RWPE1 (cell line): ENCODE measurements at places on chromosomes 11 and 22.

- peak; percentile 67 for DNase-seq
Observed at GRCh38 chr11:130314184-130314749, 450 bp downstream of the ZBTB44 start.

- DNase-seq, result no peak
Observed at GRCh38 chr22:25650833-25651232, 86.4 kb downstream of the GRK3 start.

DNA sequence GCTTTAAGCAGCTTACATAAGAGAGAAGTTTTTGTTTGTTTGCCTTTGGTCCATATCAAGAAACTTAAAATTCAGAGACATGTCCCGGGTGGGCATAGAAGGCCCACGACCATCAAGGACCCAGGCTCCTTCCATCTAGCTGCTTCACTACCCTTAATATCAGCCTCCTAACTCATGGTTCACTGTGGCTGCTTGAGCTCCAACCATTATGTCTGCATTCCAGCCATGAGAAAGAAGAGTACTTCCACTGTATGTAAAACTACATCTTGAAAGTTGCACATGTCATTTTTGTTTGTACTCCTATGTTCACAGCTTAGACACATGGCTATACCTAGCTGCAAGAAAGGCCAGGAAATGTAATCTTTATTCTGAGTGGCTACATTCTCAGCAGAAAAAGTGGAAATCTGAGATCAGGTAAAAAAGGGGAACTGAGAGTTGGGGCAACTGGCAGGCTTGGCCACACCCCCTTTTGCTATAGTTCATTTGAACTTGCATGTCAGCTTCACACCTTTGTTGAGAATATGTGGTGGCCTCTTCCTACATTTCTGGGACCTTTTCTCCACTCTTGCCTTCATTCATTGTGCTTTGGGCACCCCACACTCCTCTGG is 81.3 kb upstream of the TP53I11 start:
- DNase-seq, result no peak

DNA sequence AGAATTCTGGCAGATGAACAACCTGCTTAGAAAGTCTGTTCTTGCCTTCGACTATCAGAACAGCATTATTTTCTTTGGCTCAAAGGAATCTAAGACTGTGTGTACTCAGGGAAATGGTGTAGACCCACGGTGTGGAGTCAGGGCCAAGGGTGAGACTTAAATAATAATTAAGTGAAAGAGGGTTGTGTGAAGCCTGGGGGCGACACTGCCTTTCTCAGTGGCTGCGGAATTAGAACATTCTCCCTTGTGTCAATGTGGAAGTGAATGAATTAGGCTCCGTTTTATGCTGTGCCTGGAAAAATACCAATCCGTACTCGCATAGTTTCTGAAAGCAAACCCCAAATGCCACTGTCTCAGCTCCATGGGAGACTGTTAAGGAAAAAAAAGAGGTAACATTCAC is 50.7 kb downstream of the NAV2 start:
- DNase-seq, result no peak

- DNase-seq, result no peak
Observed at GRCh38 chr11:57427727-57428082, 784 bp upstream of the SLC43A3 start.

- DNase-seq, result no peak
Observed at GRCh38 chr11:60263402-60263801, 17.1 kb upstream of the MS4A4A start.

DNA sequence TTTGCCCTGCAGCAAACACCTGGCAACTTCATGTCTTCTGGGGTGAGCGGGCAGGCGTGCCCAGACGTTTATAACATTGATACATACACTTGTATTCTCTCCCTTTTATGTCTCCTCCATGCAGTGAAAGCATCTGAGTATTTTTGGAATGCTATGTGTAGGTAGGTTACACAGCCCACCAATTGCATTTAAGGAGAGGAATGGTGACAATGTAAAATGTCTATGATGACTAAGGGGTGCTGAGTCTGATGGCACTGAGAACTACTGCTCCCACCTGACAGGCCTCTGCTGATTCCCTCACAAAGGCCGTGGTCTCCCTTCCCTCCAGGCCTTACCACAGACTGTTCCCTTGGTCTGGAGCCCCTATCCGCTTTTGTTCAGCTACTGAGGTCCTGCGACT is 22.9 kb upstream of the RASL10A start:
- no peak for DNase-seq

GRCh38 chr11:3159296-3160190 is 5.6 kb downstream of the OSBPL5 start:
- DNase-seq, result no peak

- no peak for DNase-seq
Observed at GRCh38 chr11:57643802-57644201, 5.9 kb downstream of the YPEL4 start.

DNA sequence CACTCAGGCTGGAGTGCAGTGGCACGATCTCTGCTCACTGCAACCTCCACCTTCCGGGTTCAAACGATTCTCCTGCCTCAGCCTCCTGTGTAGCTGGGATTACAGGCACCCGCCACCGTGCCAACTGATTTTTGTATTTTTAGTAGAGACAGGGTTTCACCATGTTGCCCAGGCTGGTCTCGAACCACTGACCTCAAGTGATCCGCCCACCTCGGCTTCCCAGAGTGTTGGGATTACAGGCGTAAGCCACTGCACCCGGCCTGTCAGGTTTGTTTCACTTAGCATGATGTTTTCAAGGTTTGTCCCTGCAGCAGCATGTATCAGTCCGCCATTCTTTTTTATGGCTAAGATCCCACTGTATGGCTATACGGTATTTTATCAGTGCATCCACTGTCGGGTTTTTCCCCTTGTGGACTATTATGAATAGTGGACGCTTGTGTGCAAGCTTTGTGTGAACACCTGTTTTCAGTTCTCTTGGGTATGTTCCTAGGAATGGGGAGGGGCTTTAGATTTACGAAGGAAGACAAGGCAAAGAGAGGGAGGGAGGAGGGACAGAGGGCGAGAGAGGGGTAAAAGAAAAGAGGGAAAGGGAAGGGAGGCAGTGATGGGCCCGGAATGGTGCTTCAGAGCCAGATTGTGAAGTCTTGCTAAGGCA is 13.9 kb upstream of the CDC42EP2 start:
- DNase-seq, result no peak

- DNase-seq, result no peak
Observed at GRCh38 chr11:828506-829175, 922 bp downstream of the CRACR2B start.

DNA sequence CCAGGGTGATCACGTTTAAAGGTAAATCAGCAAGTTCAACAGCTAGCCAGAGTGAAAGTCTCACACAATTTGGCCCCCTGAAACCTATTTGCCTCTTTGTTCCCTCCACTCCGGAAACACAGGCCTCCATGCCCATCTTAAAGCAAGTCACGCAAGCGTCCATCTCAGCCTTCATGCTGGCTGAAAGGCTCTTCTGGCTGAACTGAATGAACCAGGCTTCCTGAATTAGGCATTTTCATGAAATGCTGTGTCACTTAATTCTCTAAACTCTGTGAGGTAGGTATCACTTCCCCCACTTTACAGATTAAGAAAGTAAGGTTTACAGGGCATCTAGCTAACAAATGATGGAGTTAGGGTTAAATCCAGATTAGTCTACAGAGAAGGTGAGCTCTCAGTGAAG is 1.4 kb downstream of the SLC25A17 start:
- DNase-seq, result no peak
